ENCODE measurements at places on chromosomes 13 and 19.

DNA sequence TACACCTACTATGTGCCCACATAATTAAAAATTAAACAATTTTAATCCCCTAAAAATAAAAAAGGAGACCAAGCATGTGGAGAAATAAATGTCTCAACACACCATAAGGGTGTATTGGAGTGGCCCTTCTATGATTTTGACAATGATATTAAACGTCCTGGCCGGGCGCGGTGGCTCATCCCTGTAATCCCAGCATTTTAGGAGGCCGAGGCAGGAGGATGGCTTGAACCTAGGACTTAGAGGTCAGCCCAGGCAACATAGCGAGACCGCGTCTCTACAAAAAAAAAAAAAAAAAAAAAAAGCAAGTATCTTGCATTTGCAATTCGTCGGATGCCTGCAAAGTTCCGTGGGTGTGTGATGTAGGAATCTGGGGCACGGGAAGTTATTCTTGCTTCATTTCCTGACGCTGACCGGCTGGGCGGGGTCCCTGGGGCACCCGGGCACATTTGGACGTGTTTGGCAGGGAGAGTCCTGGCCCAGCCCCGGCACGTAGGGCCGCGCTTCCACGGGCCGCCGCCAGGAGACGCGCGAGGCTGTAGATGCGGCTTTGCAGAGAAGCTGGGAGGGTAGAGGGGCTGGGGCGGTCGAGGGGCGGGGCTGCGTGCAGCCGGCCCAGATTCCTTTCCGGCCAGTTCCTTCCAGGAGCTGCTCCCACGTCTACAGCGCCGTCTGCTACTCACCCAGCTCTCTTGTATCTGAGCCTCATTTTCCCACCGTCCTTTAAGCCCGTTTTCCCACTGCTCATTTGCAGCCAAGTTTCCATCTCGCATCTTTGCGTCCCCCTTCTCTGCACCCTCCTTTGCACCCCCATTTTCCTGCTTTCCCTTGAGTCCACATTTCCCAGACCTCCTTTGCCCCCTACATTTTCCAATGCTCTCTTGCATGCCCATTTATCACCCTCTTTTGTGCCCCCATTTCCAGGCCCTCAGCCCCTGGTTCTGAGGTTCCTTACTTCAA, 2.2 kb upstream of the TSPAN16 start:
- peak; percentile 93 for DNase-seq

- DNase-seq, result no peak
Observed at GRCh38 chr19:5355076-5355475, 14.5 kb upstream of the PTPRS start.

DNA sequence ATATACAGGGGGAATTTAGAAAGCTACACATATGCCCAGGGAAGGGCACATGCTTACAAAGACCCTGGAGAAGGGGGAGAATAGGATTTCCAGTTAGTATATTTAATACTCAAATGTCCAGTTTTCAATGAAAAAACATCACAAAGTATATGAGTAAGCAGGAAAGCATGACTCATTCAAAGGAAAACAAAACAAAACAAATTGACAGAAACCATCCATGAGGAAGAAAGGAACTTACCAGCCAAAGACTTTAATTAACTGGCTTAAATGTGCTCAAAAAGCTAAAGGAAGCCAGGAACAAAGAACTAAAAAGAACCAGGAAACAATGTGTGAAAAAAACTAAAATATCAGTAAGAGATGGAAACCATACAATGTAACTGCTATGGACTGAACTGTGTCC, 716.2 kb upstream of the ARGLU1 start:
- peak; percentile 65 for DNase-seq

DNA sequence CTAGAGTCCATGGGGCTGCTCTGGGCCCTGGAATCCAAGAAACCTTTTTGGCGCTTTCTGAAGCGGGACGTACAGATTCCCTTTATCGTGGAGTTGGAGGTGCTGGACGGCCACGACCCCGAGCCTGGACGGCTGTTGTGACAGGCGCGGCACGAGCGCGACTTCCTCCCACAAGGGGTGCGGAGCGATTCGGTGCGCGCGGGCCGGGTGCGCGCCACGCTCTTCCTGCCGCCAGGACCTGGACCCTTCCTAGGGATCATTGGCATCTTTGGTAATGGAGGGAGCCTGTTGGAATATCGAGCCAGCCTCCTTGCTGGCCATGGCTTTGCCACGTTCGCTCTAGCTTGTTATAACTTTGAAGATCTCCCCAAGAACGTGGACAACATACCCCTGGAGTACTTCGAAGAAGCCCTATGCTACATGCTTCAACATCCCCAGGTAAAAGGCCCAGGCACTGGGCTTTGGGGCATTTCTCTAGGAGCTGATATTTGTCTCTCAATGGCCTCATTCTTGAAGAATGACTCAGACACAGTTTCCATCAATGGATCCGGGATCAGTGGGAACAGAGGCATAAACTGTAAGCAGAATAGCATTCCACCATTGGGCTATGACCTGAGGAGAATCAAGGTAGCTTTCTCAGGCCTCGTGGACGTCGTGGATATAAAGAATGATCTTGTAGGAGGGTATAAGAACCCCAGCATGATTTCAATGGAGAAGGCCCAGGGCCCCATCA, 3.5 kb upstream of the ZFP82 start:
- DNase-seq, result no peak

GRCh38 chr13:62879071-62879470, 1463.4 kb upstream of the PCDH20 start:
- DNase-seq, result no peak

DNA sequence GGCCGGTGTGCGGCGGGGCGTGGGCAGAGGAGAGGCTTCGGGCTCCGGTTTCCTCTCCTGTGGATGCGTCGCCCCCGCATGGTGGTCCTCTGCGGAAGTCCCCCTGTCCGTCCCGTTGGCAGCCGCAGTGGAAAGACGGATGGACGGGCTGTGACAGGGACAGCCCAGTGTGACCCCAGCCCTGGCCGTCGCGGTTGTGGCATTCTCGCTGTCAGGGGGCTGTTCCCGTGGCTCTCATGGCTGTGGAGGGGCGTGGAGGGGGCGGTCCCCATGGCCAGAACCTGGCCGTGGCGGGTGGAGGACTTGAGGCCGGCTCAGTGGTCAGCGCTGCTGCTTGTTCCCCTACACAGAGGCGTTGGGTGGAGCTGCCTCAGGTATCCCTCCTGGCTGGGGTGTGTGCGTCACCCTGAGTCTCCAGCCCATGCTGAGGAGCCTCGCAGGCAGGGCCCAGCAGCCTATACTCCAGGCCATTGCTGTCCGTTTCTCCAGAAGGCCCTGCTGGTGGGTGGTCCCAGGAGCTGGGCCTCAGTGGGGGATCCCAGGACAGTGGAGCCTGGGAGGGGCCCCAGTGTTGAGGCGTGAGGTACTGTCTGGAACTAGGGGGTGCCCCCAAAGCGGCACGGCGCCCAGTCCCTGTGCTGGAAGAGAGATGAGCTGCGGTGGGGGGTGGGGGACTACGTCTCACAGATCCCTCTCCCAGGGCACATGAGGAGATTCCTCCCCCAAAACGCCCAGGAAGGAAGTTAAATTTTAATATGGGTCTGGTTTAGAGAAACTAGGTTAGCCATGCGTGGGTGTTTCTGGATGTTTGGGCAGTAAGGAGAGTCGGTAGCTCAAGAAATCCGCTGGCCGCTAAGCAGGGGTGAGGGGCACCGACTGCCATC, 20.3 kb downstream of the CSNK1G2 start:
- DNase-seq, result no peak

GRCh38 chr19:34308381-34309367, 54.3 kb downstream of the GARRE1 start:
- DNase-seq, result no peak

DNA sequence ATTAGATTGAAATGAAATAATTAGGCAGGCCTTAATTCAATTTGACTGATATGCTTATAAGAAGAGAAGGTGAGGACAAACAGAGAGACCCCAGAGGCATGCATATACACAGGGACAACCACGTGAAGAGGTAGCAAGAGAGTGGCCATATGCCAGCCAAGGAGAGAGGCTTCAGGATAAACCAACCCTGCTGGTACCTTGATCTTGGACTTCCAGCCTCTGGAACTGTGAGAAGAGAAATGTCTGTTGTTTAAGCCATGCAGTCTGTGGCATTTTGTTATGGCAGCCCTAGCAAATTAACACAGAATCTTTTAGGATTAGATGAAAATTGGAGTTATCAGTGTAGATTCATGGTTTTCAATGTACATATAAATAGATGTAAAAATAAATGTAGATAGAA, 120.1 kb downstream of the KCTD15 start:
- DNase-seq, result no peak

GRCh38 chr19:720345-721160, 11.8 kb downstream of the PALM start:
- DNase-seq, result no peak

DNA sequence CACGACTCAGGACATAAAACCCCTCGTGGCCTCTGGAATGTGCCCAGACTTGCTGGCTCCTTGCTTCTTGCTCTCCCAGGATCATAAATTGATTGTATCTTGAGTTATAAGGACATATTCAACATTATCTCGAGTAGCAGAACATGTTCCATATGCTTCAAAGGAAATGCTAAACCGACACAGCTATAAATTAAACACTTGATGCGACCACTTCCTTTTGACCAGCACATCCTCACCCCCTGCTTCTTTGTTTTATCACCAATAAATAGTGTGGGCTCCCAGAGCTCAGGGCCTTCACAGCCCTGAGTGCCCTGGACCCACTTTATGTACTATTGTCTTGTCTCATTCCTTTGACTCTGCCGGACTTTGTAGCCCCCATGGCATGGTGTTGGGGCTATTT, 157.0 kb upstream of the PABPC3 start:
- no peak for DNase-seq

- DNase-seq, result no peak
Observed at GRCh38 chr13:74132152-74132775, 1.9 kb downstream of the KLF12 start.

GRCh38 chr13:66895780-66896179, 334.4 kb downstream of the PCDH9 start:
- DNase-seq, result no peak

GRCh38 chr13:69948016-69948415, 159.6 kb upstream of the ATXN8OS start:
- DNase-seq, result no peak

DNA sequence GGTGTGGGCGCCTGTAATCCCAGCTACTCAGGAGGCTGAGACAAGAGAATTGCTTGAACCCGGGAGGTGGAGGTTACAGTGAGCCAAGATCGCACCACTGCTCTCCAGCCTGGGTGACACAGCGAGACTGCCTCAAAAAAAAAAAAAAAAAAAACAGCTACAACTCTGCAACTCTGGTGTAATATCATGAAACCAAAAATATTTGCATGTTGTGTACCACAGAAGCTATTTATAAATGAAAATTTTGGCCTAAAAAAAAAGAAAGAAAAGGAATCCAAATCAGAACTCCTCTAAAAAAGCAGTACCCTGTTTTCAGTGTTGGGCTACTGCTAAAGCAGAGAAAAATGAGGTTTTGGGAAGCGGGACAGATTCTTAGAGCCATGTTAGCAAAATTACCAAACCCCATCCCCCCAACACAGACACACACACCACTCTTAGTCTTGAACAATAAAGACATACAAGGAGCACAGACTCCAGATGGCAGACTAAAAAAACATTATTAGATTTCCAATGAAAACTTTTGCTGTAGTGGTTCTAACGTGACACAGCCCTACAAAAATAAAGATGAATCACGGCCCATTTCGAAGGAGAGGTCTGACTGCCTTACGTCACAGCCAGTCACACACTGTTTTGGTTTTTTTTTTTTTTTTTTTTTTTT, 51.5 kb downstream of the INSR start:
- DNase-seq, result peak; percentile 79

GRCh38 chr13:76925115-76925514, 23.2 kb upstream of the ACOD1 start:
- DNase-seq, result no peak

- DNase-seq, result no peak
Observed at GRCh38 chr19:14774373-14774772, 4.0 kb downstream of the ADGRE2 start.

GRCh38 chr19:55654868-55655647, at the start of gene U2AF2:
U2AF2 (plus strand) TSS chr19:55655035; CDS start chr19:55655105, 70 bp downstream.
- peak; percentile 71 for DNase-seq

GRCh38 chr19:13181747-13182388, 31.7 kb downstream of the IER2 start:
- no peak for DNase-seq

- peak; percentile 32 for DNase-seq
Observed at GRCh38 chr13:87274209-87274819, 396.9 kb upstream of the SLITRK5 start.

- peak; percentile 21 for DNase-seq
Observed at GRCh38 chr19:39765091-39766076, 13.3 kb upstream of the LEUTX start.

- DNase-seq, result peak; percentile 76
Observed at GRCh38 chr19:53196777-53197396, 3.7 kb upstream of the ZNF665 start.

GRCh38 chr13:80312967-80313366, 28.0 kb downstream of the SPRY2 start:
- no peak for DNase-seq

DNA sequence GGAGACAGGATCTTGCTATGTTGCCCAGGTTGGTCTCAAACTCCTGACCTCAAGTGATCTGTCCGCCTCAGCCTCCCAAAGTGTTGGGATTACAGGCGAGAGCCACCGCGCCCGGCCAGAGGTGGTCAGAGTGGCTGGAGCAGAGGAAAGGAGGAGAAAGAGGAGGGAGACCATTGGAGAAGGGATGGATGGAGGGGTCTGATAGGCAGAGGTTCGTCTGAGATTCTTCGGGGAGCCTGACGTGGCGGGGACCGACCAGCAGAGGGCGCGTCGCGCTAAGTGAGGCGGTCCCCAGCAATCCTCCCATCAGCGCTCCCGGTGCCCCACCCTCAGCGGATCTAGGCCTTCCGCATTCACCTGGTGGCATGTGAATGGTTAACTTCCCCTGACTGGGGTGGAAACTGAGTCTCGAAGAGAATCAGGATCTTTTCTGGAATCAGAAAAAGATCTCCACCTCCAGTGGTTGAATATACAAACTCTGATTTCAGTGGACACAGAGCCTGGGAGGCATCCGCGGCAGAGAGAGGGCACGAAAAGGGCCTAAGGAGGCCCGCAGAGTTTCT, 8.8 kb downstream of the GTPBP3 start:
- DNase-seq, result no peak

DNA sequence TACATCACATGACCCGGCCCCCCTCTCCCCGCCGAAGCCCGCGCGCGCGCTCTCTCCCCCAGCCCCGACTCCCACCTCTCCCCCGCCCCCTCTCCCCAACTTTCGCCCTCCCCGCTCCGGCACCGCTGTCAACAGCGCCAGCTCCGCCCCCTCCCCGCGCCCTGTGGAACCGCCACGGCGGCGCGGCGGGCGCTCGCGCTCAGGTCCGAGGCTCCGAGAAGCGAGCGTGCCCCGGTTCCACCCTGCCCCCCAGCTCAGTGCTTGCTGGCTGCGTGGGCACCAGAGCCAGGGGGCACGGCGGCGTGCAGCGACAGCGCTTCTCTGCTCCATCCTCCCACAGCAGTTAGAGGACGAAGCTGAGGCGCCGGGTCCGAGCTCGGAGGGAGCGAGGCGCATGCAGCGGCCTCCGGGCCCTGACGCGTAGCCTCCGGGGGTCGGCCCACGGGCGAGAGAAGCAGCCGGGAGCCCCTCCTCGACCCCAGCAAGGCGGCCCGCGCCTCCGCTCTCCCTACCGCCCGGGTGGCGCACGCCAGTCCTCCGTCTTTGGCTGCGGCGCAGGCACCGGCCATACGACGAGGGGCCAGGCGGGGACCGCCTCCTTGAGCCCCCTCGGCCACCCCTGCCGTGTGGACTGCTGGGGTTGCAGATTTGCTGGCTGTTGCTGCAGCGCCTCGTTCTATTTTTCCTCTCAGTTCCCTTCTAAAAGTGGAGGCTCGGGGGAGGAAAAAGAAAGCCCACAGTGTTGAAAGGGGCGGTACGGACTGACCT, 109.5 kb downstream of the KCNRG start:
- DNase-seq, result peak; percentile 62
